ENCODE measurements at places on chromosomes 6 and 20. TPM values are rescaled to one million over a fixed set of nuclear protein-coding genes. Genes with fewer than 3 reads are reported as not detected.

Gene RAET1L
- not detected for polyA plus RNA-seq

GRCh38 chr20:40970218-40970617 lies 58.4 kb upstream of the TOP1 start:
- no peak for DNase-seq
- peaks cover 10% of the 10 kb centered on the region for H3K27me3 ChIP-seq
- H3K36me3 ChIP-seq: no peaks in the 10 kb centered on the region
- no peak overlapping the region for H3K27ac ChIP-seq
- H3K4me3 ChIP-seq: no peak overlapping the region

GRCh38 chr20:32792316-32792715 lies 27.4 kb upstream of the MAPRE1 start:
- no peaks in the 10 kb centered on the region for H3K27me3 ChIP-seq
- no peak overlapping the region for H3K4me3 ChIP-seq
- H3K4me1 ChIP-seq: peaks cover 2% of the 10 kb centered on the region
- H3K36me3 ChIP-seq: no peaks in the 10 kb centered on the region
- no peak for DNase-seq
- H3K27ac ChIP-seq: no peak overlapping the region

DNA sequence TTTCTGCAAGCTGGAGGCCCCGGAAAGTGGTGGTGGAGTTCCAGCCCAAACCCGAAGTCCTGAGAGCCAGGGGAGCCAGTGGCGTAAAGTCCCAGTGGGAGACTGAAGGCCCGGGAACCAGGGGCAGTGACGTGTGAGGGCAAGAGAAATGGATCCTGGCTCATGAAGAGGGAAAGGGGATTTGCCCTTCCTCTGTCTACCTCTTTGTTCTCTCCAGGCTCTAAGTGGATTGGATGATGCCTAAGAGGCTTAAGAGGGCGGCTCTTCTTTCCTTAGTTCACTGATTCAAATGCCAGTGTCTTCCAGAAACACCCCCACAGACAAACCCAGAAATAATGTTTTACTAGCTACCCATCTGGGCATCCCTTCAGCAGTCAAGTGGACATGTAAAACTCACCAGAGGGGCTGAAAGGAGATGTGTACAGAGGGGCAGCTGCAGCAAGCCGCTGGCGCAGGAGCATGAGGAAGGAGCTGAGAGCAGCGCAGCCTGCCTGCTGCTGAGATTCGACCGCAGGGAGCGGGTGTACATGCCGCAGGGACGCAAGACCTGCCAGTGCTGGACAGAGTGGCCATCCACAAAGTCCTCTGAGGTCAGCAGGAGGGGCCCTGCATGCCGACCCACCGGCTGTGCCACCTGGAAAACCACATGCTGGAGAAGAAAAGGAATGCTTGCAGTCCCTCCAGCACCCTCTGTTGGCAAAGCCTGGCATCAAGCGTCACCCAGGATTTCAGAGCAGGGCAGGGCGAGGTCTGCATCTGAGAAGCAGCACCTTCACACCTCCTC lies 29.5 kb downstream of the CDYL start:
- H3K36me3 ChIP-seq: no peaks in the 10 kb centered on the region
- DNase-seq: no peak
- no peak overlapping the region for H3K4me3 ChIP-seq
- no peak overlapping the region for H3K27ac ChIP-seq
- H3K27me3 ChIP-seq: no peaks in the 10 kb centered on the region

DNA sequence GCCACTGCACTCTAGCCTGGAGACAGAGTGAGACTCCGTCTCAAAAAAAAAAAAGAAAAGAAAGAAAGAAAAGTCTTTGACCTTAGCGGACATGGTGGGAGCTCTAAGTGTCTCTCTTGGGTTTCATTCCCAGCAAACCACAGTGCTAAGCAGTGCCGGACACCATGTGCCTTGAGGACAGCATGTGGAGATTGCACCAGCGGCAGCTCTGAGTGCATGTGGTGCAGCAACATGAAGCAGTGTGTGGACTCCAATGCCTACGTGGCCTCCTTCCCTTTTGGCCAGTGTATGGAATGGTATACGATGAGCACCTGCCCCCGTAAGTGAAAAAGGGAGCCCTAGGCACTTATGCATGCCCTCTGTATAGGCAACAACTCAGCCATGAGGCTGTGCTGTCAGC lies 79.4 kb downstream of the GFRA4 start:
- no peak overlapping the region for H3K27ac ChIP-seq
- no peak for DNase-seq
- H3K27me3 ChIP-seq: no peaks in the 10 kb centered on the region
- H3K4me1 ChIP-seq: no peaks in the 10 kb centered on the region
- no peak overlapping the region for H3K4me3 ChIP-seq
- H3K36me3 ChIP-seq: peaks cover 16% of the 10 kb centered on the region

- H3K27me3 ChIP-seq: peaks cover 1% of the 10 kb centered on the region
- no peaks in the 10 kb centered on the region for H3K36me3 ChIP-seq
- H3K4me1 ChIP-seq: no peaks in the 10 kb centered on the region
- no peak overlapping the region for H3K27ac ChIP-seq
- no peak overlapping the region for H3K4me3 ChIP-seq
- DNase-seq: no peak
Observed at GRCh38 chr20:55934146-55934545, 71.2 kb downstream of the CBLN4 start.

Gene CNR1
- not detected for polyA plus RNA-seq

Gene HRH3
- polyA plus RNA-seq: not detected

Gene ENPP4
- polyA plus RNA-seq: 27.0 TPM

GRCh38 chr6:135105710-135106109 lies 51.1 kb upstream of the HBS1L start:
- H3K4me1 ChIP-seq: peaks cover 9% of the 10 kb centered on the region
- no peak overlapping the region for H3K27ac ChIP-seq
- H3K36me3 ChIP-seq: no peaks in the 10 kb centered on the region
- no peak for DNase-seq

Gene ADGRF4
- polyA plus RNA-seq: not detected

- no peak overlapping the region for H3K4me3 ChIP-seq
- no peaks in the 10 kb centered on the region for H3K4me1 ChIP-seq
- DNase-seq: no peak
- no peak overlapping the region for H3K27ac ChIP-seq
- no peaks in the 10 kb centered on the region for H3K36me3 ChIP-seq
Observed at GRCh38 chr6:109867970-109868358, 110.1 kb upstream of the GPR6 start.

DNA sequence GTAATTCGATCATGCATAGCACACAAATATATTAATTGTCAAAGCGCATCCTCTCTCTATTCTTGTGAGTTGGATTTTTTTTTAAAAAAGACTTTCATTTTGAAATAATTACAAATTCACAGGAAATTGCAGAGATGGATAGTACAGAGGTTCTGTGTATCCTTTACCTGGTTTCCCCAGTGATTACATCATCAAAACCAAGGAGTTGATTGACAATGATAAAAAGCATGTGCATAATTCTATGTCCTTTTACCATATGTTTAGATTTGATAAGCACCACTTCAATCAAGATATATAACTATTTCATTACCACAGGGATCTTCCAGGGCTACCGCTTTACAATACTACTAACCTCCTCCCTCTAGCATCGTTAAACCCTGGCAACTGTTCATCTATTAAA lies 40.2 kb downstream of the CCN2 start:
- H3K36me3 ChIP-seq: no peaks in the 10 kb centered on the region
- DNase-seq: no peak
- peaks cover 21% of the 10 kb centered on the region for H3K4me1 ChIP-seq
- no peak overlapping the region for H3K27ac ChIP-seq
- H3K4me3 ChIP-seq: no peak overlapping the region

- no peak overlapping the region for H3K27ac ChIP-seq
- no peak for DNase-seq
- no peak overlapping the region for H3K4me3 ChIP-seq
- no peaks in the 10 kb centered on the region for H3K27me3 ChIP-seq
- H3K4me1 ChIP-seq: no peaks in the 10 kb centered on the region
Observed at GRCh38 chr6:93196406-93196970, 222.9 kb downstream of the EPHA7 start.

DNA sequence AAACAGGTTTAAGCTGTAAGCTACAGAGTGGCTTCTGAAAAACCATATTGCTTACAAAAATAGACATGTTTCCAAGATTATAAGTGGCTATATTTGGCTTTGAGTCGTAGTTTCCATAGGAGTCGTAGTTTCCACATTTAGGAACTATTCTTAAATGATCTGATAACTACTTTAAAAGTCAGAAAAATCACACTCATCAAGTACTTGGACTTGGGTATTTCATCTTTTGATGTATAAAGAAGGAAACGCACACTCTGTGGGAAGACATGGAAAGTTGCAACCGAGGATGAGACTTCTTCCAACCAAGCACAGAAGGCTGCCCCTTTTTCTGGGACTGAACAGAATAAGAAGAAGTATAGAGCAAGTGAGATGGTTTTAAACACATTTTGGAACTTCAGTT lies 118.3 kb downstream of the KHDRBS2 start:
- H3K27ac ChIP-seq: no peak overlapping the region
- H3K4me1 ChIP-seq: no peaks in the 10 kb centered on the region
- H3K27me3 ChIP-seq: peaks cover 2% of the 10 kb centered on the region
- H3K4me3 ChIP-seq: no peak overlapping the region
- peaks cover 4% of the 10 kb centered on the region for H3K36me3 ChIP-seq
- no peak for DNase-seq

DNA sequence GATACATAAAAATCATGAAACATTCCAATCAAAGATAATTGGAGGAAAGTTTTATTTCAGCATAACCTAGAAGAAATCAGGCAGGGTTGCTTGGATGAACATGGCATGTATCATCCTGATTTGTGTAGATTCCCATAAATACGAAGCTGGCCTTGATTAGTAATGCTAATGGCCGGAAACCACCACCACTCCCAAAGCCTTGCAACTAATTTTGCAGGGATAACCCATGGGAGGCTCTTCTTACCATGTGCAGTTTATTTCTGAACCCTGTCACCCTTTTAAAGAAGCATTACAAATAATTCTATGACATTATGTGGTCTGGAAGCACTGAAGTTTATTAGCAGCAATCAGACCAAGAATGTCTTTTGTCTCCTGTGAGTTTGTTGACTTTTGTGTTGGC lies 80.8 kb downstream of the AIG1 start:
- H3K27me3 ChIP-seq: no peaks in the 10 kb centered on the region
- peaks cover 2% of the 10 kb centered on the region for H3K4me1 ChIP-seq
- DNase-seq: no peak
- no peak overlapping the region for H3K4me3 ChIP-seq
- H3K36me3 ChIP-seq: peaks cover 16% of the 10 kb centered on the region
- no peak overlapping the region for H3K27ac ChIP-seq

DNA sequence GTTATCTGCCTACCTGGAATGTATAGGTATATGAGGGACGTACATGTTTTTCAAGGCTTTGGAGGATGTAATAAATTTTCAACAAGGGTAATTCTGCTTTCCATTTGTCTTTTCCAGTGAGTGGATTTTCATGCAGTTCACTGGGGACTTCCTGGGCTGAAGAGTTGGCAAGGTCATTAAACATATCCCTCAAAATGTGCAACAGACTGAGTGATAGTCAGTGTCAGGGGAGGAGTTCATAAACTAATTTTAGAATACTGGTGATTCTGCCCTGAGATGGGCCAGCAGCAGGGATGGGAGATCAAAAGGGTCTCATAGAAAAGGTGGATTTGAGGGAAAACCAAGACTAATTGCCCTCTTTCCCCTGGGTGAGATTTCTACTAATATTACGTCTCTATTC lies 122.3 kb upstream of the CLDN20 start:
- DNase-seq: no peak
- H3K36me3 ChIP-seq: no peaks in the 10 kb centered on the region
- no peaks in the 10 kb centered on the region for H3K27me3 ChIP-seq
- H3K4me1 ChIP-seq: peaks cover 22% of the 10 kb centered on the region
- no peak overlapping the region for H3K4me3 ChIP-seq

GRCh38 chr6:52233005-52233404 lies 11.3 kb downstream of the IL17F start:
- peaks cover 31% of the 10 kb centered on the region for H3K27me3 ChIP-seq
- no peaks in the 10 kb centered on the region for H3K36me3 ChIP-seq
- peaks cover 15% of the 10 kb centered on the region for H3K4me1 ChIP-seq
- H3K27ac ChIP-seq: no peak overlapping the region

Gene TP53INP2
- 0.09 TPM for polyA plus RNA-seq
